ENCODE measurements at places on chromosomes 3 and 15.
A peak's percentile ranks its signal among the peaks of the same experiment; 100 is the strongest.

GRCh38 chr3:158152186-158152585, 42.3 kb downstream of the RSRC1 start:
- DNase-seq, result no peak

- no peak for DNase-seq
Observed at GRCh38 chr3:136270179-136270578, 20.0 kb downstream of the PCCB start.

GRCh38 chr3:158395421-158395820, 175.6 kb upstream of the MLF1 start:
- no peak for DNase-seq

GRCh38 chr3:52196977-52197376, 983 bp upstream of the ALAS1 start:
- no peak for DNase-seq

DNA sequence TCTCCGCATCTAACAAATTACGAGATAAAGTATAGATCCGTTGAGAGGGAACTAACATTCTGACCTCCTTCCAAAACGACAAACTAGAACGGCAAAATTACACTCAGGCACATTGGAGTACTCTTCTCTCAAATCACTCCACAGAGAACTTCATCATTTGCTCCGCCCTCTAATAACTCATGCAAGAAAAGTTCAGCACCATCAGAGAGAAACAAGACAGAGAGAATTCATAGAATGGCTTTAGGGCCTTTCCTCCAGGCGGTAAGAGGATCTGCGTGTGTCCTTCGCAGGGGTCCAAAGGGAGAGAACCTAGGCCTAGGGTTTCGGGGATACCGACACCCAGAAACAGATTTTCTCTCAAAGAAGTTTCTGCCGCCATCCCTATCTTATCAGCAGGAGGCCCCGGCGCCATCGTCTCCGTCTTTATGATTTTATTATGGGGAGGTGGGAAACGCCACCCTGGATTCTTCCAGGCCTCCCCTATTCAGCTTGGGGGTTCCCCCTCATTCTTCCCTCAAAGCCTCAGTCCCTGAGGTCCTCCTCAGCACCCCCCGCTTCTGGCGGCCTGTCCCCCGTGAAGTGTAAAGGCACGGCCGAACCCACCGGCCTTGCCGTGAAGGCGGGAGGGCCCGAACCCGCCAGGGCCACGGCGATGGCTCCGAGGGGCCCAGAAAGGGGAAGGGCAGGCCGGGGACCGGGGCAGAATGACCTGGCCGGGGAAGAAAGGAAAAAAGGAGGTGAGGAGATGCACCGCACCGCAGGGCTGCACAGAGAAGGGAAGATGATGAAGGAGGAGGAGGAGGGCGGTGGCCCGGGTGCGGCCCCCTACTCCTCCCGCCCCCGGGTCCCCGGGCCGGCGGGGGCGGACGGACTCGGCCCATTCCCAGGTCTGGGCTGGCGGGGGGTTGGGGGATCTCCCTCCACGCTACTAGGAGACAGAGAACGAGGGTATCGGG, 768 bp downstream of the UBXN7 start:
- DNase-seq, result peak; percentile 70

- no peak for DNase-seq
Observed at GRCh38 chr15:37517191-37517895, 417.0 kb upstream of the MEIS2 start.

DNA sequence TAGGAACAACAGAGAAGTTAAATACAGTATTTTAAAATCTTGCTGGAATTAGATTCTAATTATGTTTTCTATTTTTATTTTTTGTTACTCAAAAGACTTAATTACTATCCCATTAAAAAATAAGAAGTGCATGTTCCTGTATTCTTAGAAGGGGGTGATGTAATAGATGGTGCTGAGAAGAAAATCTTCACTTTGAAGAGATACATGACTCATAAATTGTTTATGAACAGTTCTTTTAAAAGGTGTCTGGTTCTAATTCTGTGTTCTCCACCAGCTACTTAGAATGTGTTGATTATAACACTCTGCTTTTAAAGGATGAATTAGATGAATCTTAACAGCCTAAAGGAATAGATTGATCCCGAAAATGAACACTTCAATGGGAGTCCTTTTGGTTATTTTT, 8.2 kb downstream of the RCN2 start:
- DNase-seq, result no peak

DNA sequence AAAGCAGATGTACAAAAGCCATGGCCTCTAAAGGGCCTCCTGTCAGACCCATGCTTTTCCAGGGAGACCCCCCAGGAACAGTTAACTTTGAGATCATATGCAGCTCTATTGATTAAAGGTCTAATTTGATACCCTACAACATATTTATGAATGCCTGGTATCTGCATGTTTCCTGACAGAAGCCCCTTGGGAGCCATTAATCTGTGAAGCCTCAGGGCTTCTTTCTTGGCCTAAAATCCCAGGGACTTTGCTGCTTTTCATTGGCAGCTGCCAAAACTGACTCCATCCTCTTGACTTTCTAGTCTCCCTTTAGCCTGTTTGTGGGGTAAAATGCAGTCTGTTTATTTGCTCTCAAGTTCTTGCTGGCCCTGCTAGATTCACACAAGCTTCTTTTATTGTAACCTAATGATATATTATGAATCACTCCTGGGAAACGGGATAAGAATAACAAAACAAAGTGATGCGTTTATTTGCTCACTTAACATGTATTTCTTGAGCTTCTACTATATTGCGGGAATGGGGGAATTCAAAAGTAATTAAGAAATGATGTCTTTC, 257.0 kb downstream of the LSAMP start:
- no peak for DNase-seq

DNA sequence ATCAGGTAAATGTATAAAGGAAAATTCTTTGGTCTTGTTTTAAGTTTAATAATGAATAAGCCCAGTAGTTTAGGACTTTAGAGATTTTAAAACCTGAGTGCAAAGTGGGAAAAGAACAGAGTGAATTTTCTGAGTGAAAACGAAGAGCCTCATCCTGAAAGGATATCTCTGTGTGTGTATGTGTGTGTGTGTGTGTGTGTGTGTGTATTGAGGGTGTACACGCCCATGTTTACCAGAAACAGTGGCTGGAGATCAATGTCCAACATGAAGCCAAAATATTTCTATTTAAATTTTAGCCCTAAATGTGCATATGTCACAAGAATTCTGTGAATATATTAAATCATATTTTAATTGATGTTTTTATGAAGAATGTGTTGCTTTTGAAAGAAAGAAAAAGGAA, 549.9 kb downstream of the CADM2 start:
- DNase-seq, result no peak

GRCh38 chr15:37715101-37715500, 219.3 kb upstream of the TMCO5A start:
- DNase-seq, result no peak

DNA sequence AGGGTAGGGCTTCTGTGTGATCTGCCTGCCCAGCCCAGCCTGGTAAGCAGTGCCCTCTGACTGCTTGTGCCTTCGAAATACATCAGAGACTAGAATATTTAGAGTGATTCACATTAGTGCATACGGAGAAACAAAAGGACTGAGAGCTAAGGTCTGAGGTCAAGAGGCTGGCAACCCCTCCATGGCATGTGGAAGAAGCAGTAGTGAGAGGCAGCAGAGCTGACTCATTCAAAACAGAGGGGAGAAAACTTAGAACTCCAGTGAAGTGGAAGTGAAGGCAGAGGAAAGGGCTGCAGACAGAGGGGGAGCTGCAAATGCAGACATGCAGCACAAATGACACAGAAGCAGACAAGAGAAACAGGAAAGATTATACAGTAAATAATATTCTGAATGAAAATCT, 61.6 kb downstream of the ULK4 start:
- no peak for DNase-seq

- no peak for DNase-seq
Observed at GRCh38 chr3:187913617-187914033, 168.4 kb upstream of the BCL6 start.

GRCh38 chr3:133468251-133468721, 68.4 kb downstream of the BFSP2 start:
- no peak for DNase-seq

DNA sequence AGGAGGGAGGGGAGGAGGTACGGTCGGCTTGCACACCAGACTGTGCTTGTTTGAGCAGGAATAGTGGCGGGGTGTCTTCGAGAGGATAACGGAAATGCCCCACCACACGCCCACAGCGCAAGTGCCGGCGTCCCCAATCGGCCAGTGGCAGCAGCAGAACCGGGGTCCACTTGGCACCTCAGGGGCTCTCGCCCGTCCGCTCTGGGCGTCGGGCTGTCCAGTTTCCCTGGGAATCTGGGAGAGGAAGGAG, 53.7 kb downstream of the CCDC54 start:
- DNase-seq, result peak; percentile 65

DNA sequence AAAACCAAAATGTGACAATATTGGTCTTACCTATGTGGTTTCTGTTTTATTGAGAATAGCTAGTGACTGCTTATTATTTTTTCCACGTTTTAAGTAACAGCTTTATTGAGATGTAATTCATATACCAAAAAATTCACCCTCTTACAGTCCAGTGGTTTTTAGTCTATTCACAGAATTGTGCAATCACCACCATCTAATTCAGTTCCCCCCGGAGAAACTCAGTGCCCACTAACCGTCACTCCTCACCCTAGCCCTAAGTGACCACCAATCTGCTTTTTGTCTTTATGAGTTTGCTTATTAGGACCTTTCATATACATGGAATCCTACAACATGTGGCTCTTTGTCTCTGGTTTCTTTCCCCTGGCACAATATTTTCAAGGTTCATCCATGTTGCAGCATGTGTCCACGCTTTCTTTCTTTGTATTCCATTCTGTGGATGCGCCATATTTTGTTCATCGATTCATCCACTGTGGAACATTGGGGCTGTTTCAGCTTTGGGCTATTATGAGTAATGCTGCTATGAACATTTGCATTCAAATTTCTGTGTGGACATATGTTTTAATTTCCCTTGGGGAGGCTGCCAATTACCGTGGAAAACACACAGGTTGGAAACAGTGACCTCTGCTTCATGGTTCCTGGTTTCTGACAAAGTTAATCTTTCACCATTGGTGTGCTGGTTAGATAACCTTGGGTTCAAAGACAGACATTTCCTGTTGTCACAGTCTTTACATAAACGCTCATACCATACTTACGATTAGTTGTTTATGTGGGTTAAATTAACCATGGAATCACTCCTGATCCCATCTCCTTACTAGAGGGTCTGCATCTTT, 3.2 kb upstream of the BCL2L10 start:
- peak; percentile 25 for DNase-seq

DNA sequence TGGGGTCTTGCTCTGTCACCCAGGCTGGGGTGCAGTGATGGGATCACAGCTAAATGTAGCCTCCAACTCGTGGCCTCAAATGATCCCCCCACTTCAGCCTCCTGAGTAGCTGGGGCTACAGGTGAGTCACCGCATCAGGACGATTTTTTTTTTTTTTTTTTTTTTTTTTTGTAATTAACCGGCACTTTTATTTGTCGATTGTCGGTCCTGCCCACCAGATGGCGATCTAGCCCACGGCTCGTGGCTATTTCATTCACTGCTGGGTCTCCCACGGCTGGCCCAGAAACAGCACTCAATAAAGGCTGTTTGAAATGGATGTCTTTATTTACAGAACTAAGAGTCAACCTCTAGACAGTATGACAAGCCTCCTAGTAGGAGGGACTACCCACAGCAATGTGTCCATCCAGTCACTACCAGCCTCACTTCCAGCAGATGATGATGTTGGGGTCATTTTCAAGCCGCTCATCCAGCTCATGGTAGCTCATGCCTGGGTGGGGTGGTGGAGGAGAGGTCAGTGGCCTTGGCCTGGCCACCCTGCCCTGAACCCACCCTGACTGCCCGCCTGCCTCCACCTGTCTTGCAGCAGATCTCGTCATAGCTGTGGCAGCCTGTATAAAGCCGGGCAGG, 1.8 kb upstream of the ZMYND10 start:
- DNase-seq, result peak; percentile 90

GRCh38 chr3:63232764-63233396, 45.2 kb upstream of the SYNPR start:
- peak; percentile 28 for DNase-seq

DNA sequence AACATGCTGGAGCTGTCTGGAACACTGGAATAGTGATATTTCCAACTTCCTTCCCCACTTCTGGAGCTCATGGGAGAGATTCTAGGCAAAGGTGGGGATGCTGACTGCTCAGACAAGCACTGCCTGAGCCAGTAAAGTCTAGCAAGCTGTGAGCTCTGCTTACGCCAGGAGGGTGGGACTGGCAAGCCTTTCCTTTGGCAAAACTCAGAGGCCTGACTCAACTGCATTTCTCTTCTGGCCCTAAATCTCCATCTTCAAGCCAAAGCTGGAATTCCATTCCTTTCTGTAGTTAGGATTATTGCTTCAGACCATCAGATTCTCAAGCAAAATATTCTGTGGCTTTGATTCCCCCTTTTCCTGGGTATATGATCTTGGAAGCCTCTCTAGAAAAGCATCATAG, 20.3 kb upstream of the EPB42 start:
- DNase-seq, result no peak

- DNase-seq, result peak; percentile 90
Observed at GRCh38 chr3:142968319-142969025, 5.0 kb upstream of the PAQR9 start.
